Activated naive CD4-positive, alpha-beta T cell (primary cell): ENCODE measurements at places on chromosomes 12 and 14.

DNA sequence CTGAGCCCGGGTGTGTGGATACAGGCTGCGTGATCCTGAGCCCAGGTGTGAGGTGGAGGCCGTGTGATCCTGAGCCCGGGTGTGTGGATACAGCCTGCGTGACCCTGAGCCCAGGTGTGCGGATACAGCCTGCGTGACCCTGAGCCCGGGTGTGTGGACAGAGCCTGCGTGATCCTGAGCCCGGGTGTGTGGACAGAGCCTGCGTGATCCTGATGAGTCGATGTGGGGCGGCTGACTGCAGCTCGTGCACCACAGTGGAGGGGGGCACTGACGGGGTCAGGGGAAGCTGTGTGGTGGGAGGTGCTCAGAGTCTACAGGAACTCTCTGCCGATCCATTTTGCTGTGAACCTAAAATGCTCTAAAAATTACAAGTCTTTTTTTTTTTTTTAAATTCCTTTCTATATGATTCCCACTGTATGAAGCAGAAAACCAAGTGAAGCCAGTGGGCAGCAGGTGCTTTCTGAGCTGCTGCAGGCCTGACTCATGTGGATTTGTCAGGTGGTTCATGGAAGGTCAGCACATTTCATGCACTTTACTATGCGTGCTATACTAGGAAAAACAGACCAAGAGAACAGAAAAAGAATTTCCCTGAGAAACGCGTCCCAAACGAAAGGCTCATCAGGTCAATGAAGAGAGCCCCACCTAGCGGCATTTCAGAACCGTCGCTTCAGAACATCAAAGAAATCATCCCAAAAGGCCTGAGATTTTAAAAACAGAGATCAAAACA is 19.3 kb downstream of the BRF1 start:
- no peak for DNase-seq

- DNase-seq, result no peak
Observed at GRCh38 chr12:95259368-95259767, 41.8 kb downstream of the VEZT start.

DNA sequence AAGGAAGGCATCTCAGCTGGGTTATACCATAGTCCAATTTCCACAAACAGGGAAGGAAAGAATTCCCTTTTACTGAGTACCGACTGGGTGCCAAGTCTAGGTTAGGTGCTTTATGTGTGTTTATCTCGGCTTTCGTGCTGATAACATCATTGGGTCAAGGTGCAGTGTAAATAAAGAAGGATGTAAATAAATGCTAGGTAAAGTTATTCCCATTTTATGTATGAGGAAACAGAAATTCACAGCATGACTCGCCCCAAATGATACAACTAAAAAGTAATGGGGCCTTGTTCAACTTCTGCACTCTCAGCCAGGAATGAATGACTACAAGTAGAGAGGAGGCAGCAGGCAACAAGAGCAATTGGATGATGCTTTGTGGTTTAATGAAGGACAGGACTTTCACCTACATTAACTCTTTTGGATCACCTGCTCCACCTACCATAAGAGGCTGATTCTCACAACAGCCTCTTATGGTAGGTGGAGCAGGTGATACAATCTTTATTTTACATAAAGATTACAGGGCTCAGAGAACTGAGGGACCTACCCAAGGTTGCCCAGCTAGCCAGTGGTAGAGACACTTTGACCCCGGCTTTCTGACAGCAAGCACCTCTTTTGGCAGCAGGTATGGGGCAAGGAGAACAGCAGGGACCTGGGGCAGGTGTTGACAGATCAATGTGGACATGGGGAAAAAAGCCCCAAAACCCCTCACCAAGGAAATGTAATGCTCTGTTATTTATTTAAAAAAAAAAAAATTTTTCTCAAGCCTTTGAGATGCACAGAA is 213.4 kb upstream of the NUDT4 start:
- DNase-seq, result no peak

- no peak for DNase-seq
Observed at GRCh38 chr14:36975834-36976233, 196.6 kb downstream of the SLC25A21 start.

DNA sequence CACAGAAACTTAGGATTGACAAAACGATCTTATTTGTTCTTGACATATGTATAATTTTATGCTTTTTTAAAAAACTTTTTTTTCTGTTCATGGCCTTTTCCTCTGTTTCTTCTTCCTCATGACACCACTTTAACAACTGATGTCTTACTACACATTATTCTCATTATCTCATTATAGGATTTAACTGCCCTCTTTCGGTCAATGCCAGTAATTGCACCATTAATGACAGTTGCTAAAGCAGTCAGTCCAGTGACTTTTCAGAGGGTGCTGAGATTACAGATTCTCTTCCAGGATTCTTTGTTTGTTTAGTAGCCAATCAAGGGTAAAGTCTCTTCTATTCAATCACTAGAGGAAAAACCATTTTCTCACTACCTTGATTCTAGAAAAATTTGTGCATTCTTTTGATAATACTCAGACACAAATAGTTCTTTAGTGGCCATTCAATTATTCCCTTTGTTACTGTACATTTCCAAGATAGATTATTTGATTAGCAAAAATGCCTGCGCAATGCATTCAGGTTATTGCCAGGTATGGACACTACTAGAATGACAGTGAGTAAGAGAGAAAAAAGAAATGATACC is 50.1 kb downstream of the KLRG1 start:
- DNase-seq, result no peak

DNA sequence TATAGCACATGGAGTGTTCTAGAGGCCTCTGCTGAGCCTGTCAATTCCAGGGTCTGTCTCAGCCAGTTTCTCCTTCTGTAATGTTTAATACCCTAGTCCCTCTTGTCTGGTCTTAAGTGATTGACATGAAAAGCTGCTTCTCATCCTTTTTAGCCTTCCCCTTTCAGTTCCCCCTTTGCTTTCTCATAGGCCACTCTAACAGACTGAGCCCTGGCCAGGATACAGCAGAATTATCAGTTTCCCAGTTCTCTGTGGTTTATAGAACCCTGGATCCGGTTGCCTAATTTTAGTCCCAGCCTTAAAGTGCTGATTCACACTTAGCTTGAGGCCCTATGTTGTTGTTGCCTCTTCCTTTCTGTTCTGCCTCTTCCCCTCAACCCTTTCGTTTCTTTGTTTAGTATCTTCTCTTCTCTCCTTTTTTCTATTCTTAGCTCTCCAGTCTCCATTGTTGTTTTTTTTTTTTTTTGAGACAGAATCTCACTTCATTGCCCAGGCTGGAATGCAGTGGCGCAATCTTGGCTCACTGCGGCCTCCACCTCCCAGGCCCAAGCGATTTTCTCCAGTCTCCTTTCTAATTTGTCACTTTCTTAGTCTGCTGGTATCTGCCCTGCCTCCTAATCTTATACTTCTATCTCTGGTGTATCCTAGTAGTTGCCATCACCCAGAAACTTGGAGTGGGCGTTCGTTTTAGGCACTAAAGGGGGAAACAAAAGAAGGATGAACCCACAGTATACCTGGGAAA is 2.9 kb upstream of the BIN2 start:
- DNase-seq, result no peak

- no peak for DNase-seq
Observed at GRCh38 chr14:68793734-68794129, 865 bp upstream of the ZFP36L1 start.

DNA sequence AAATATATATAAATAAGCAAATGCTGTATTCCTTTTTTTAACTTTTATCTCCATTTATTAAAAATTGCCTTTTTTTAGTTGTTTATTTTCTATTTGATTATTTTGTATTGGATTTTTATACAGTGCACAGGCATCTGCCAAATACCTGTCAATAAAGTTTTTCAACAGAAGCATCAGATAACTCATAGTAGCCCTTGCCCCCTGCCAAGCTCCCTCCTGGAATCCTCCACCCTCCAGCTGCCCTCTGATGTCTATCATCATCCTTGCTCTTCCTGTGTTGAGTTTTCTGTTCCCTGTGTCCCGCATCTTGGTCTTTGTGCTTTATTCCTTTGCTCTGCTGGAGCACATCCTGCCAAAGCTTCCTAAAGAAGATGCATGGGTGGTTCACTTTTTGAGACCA is 16.6 kb downstream of the GLRX5 start:
- DNase-seq, result no peak

- DNase-seq, result no peak
Observed at GRCh38 chr14:76053572-76054355, 68.2 kb downstream of the IFT43 start.

DNA sequence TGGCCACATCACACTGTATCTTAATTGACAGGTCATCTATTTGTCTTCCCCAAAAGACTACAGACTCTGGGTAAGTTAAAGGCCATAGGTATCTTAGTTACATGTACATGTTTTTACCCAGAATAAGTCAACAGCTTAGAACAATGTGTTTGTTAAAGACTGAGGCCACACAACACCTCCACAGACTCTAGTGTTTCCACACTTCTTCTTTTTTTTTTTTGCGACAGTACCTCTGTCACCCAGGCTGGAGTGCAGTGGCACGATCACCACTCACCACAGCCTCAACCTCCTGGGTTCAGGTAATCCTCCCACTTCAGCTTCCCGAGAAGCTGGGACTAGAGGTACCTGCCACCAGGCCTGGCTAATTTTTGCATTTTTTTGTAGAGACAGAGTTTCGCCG is 1.3 kb downstream of the GPN3 start:
- no peak for DNase-seq

- no peak for DNase-seq
Observed at GRCh38 chr12:53602176-53602864, 23.9 kb downstream of the ATF7 start.

DNA sequence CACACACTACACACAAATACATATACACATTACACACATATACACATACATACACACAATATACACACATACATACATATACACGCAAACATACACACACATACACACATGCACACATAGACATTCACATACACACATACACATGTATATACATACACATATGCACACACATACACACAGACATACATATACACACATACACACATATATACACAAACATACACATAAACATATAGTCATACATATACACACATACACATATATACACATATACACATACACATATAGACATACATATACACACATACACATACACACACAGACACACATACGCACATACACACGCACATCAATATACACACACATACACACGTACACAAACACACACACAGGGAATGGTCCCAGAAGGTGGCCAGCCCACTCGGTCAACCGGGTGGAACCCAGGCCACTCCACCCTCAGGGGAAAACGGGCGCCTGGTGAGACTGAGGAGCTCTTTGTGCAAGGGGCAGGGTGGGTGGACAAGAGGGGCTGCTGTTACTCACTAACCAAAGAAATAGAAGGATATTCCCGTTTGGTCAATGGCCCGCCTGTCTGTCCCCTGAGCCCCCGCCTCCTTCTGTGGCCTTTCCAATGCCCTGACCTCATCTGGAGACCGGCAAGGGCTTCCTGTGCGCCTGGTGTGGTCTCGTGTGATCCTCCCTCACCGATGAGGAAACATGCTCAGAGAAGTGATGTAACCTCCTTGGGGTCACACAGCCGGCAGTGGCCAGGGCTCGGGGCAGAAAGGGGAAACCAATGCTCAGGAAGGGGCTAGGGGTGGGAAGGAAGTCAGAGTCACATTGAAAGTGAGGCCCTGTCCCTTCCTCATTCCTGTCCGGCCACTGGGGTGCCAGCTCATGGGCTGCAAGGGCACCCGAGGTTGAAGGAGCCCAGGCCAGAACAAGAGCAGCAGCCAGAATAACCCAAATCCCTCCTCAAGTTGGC is 5.3 kb downstream of the TRPV4 start:
- no peak for DNase-seq

GRCh38 chr12:61137677-61138414 is 1122.4 kb upstream of the USP15 start:
- DNase-seq, result no peak

DNA sequence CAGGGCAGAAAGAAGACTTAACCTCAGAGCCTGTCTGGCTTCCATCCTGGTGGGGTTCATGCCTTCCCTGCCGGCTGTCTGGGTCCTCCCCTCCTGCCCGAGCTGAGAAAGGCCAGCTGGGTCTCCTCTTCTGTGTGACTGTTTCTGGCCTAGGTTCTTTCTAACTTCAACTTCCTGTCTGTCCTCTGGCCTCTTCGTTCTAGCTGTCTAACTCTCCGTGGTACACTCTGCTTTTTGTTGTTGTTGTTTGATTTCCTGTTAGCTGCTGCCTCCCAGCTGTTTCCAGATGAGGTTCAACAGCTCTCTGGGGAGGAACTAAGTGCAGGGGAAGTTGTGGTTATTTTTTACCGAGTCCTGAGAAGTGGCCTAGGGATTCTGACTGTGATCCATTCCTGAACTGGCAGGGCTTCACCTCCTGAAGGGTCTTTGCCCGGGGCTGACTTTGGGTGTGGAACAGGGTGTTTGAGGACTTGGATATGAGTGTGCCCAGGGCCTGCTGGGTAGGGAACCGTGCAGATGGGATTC is 3.2 kb downstream of the MLXIP start:
- no peak for DNase-seq

GRCh38 chr12:104846056-104846767 is 111.9 kb downstream of the SLC41A2 start:
- DNase-seq, result no peak

- no peak for DNase-seq
Observed at GRCh38 chr14:65810322-65810721, 397.8 kb downstream of the FUT8 start.

DNA sequence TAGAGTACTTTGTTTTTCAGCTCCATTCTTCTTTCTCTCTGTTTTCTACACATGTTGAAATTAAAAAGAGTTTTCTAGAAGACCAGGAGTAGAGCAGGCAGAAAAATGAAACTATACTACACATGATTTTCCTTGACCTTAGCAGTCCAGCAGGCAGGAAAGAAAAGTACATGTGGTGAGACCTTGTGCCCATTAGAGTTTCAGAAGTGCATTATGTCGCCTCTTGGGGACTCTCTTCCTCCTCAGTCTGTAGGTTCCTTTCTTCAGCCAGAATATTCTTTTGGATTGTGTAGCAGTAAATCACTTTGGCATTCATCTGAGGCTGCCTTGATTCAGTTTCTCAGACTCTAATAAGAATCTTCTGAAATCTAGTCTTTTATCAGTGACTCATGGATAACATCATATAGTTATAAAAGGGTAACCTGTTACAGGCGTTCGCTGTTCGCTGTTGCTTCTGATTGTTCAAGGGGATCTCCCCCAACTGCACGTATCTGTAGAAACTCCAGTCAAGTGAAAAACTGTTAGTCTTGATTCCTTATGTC is 161.8 kb downstream of the ANO4 start:
- DNase-seq, result no peak

GRCh38 chr12:127393896-127394295 is 873.1 kb upstream of the TMEM132C start:
- DNase-seq, result no peak

- no peak for DNase-seq
Observed at GRCh38 chr12:116528498-116528897, 30.7 kb upstream of the MAP1LC3B2 start.

GRCh38 chr12:129840145-129840884 is 63.5 kb downstream of the TMEM132D start:
- DNase-seq, result no peak

DNA sequence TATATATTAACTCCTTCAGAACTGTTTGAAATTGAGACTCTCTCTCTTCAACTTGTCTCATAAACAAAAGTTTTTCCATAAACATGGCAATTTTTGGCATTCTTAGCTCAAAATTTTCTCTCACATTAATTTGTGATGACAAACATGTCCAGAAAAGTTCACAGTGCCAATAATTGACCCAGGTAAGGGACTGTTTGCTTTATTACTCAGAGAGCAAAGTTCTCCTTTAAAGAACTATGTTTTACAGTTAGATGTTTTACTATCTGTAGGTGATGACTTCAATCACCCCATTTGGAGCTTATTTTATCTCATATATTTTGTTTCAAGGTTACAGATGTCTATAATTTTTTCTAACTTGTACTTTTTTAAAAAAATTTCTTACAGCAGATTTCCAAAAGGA is 855.6 kb downstream of the SLC16A7 start:
- no peak for DNase-seq
